H9 (cell line): ENCODE measurements at places on chromosomes 2 and 18.

DNA sequence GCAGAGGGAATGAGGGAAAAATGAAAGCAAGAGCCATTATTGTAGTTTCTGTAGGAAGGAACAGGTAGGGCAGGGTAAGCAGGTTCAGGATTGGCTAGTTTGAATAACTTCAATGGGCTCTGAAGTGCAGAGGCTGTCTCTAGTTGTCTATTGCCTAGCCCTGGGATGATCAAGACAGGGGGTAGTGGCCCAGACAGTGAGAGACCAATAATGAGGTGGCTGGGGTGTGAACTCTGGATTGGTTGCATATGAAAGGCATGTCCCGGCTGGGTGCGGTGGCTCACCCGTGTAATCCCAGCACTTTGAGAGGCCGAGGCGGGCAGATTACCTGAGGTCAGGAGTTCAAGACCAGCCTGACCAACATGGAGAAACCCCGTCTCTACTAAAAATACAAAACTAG is 67.5 kb upstream of the SLC38A11 start:
- no peak for DNase-seq

- DNase-seq = no peak
Observed at GRCh38 chr2:6948677-6949351, 31.6 kb downstream of the RNF144A start.

- DNase-seq = no peak
Observed at GRCh38 chr2:200635251-200635650, 49.4 kb downstream of the AOX1 start.

- DNase-seq = no peak
Observed at GRCh38 chr2:180669016-180669415, 311.4 kb upstream of the UBE2E3 start.

DNA sequence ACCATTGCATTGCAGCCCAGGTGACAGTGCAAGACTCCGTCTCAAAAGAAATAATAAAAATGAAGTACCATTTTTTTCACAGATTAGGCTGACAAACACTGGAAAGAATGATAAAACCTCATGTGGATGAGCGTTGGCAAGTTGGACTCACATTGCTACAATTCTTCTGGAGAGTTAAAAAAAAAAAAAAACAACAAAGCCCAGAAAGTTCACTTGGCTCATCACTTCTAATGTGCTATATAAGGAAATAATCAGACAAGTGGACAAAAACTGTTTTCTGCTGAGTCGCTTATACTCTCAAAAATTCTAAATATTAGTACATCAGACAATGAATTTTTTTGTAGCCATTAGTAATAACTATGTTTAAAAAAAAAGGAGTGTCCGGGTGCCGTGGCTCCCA is 38.4 kb downstream of the PKP4 start:
- DNase-seq = no peak

DNA sequence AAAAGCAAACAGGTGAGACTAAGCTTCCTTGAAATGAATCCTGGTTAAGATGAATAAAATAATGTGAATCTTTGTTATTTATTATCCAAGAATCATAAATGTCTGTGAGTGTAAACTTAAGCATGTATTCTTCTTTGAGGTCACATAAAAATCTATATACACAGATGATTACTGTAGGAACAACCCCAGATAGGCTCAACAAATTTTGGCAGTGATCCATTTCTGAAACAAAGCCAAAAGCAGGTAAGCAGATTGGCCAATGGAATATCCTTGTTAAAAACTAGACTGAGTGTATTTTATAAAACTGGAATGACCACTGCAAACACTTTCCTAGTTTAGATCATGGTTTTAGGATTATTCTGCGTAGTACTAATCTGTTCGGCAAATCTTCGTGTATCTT is 11.3 kb downstream of the SCYGR5 start:
- no peak for DNase-seq

GRCh38 chr18:5145168-5145825 is 51.8 kb downstream of the AKAIN1 start:
- DNase-seq = no peak

DNA sequence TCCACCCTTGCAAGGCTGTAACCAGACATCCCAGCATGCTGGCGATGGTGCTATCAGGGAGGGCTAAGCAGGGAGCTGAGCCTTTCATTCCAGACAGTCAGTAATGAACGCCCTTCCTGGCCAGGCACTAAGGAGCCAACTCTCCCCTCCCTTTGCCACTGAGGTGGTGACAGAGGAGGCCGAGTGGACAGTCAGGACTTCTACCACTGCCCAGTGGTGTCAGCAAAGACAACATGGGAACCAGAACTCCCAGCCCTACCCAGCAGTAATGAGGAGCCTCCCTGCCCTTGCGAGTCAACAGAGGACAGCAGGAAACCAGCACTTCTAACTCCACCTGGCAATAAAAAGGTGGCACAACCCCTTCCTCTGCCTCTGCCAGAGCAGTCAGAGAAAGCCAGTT is 68.6 kb downstream of the ZAP70 start:
- DNase-seq = no peak

- no peak for DNase-seq
Observed at GRCh38 chr2:12168791-12169388, 422.5 kb downstream of the LPIN1 start.

DNA sequence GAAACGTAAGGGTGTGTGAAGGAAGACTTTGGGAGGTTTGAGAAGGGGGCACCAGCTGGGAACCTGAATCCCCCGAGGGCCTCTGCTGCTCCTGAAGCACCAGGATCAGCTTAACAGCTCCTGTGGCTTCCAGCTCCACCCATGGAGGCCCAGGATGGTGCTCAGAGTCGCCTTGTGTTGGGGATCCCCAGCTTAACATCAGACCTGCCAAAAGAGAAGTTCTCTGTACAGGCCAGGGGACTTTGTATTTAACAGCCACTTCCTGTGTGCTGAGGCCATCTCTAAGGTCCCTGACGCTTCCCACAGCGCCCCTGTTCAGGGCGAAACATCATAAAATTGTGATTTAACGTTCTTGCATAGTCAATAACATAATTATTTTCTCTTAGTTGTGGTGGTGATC is 77.5 kb downstream of the NCK2 start:
- no peak for DNase-seq
